MM.1S (cell line): ENCODE measurements at places on chromosomes 11 and 22.

GRCh38 chr11:61401173-61401572 is 8.8 kb downstream of the TMEM216 start:
- H3K36me3 ChIP-seq: peaks cover 14% of the 10 kb centered on the region
- no peaks in the 10 kb centered on the region for H3K27me3 ChIP-seq
- H3K4me1 ChIP-seq: no peaks in the 10 kb centered on the region
- H3K4me3 ChIP-seq: no peak overlapping the region
- DNase-seq: no peak
- H3K27ac ChIP-seq: no peak overlapping the region

DNA sequence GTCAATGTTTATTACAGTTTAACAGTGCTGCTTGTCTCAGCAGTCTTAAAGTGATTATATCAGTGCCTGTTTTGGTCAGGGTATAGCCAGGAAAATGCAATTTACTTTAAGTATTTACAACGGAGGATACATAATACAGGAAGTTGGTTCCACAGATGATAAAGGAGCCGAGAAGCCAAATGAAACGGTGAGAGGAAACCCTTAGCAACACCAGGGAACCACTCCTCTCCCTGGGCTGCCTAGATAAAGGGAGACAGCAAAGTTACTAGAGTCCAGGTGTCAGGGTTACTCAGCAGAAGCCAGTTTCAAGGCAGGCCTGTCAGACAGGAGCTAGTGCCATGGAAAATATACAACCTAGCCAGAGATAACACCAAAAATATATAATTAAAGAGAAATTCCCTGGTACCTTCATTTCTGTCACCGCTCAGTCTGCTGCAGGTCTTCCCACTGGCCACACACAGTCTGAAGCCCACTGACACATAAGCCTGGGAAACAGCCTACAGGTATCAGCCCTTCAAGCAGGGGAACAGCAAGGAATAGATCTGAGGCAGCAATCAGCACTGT is 55.5 kb downstream of the FAM76B start:
- H3K27me3 ChIP-seq: no peaks in the 10 kb centered on the region
- no peaks in the 10 kb centered on the region for H3K4me1 ChIP-seq
- DNase-seq: no peak
- H3K4me3 ChIP-seq: no peak overlapping the region

DNA sequence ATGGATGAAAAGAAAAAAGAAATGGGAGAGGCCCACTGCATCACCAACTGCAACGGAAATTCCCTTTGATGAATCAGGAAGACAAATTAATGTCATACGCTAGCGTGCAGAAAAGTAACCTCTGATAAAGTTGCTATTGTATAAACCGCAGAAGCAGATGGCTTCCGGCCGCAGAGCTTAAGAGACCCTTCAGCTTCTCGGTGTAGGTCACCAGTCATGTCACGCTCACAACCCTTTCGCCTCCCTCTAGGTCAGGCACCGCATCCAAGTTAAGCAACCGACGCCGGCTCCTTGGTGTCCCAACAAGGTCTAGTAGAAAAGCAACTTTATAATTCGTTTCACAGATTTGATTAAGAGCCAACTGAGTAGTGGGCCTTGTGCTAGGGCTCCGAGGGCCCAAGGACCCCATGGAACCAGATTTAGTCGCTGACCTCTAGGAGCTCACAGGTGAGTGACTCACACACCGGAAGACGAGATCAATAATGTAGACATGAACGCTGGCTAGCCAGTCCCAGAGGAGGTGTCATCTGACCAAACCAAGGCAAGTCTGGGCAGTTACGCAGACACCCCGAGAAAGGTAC is 1.2 kb upstream of the ZFP91 start:
- peak; percentile 95 for DNase-seq
- peaks cover 4% of the 10 kb centered on the region; the same call in 1 of the 2 replicates for H3K36me3 ChIP-seq
- H3K27ac ChIP-seq: peak overlapping the region; percentile 97
- H3K27me3 ChIP-seq: no peaks in the 10 kb centered on the region
- H3K4me1 ChIP-seq: peaks cover 19% of the 10 kb centered on the region

GRCh38 chr11:130278745-130279144 is 36.0 kb downstream of the ZBTB44 start:
- no peaks in the 10 kb centered on the region for H3K27me3 ChIP-seq
- no peaks in the 10 kb centered on the region for H3K4me1 ChIP-seq
- H3K4me3 ChIP-seq: no peak overlapping the region
- no peaks in the 10 kb centered on the region; the same call in 1 of the 2 replicates for H3K36me3 ChIP-seq
- DNase-seq: no peak
- no peak overlapping the region for H3K27ac ChIP-seq

DNA sequence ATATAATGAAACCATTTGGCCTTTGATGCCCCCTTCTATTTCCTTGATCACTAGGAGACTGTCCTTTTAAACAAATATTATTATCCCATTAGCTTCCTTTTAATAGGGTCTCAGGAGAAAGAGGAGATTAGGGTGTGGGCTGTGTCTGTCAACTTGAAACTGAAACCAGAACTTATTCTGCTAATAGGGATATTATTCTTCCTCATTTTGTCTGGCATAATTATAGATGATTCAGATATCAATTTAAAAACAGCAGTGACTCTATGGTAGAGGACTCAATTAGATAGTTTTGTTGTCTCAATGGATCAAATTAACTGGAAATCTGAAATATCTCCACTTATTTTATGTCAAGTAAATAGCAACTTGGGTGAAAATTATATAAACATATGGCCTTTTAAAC is 584.9 kb upstream of the CCDC90B start:
- no peak for DNase-seq
- no peaks in the 10 kb centered on the region for H3K27me3 ChIP-seq
- H3K36me3 ChIP-seq: no peaks in the 10 kb centered on the region
- H3K4me1 ChIP-seq: no peaks in the 10 kb centered on the region
- no peak overlapping the region for H3K27ac ChIP-seq
- no peak overlapping the region for H3K4me3 ChIP-seq

GRCh38 chr11:87870086-87870485 is 305.2 kb downstream of the RAB38 start:
- H3K4me1 ChIP-seq: no peaks in the 10 kb centered on the region
- no peak overlapping the region for H3K4me3 ChIP-seq
- no peak for DNase-seq
- no peak overlapping the region for H3K27ac ChIP-seq
- H3K27me3 ChIP-seq: no peaks in the 10 kb centered on the region
- H3K36me3 ChIP-seq: no peaks in the 10 kb centered on the region

DNA sequence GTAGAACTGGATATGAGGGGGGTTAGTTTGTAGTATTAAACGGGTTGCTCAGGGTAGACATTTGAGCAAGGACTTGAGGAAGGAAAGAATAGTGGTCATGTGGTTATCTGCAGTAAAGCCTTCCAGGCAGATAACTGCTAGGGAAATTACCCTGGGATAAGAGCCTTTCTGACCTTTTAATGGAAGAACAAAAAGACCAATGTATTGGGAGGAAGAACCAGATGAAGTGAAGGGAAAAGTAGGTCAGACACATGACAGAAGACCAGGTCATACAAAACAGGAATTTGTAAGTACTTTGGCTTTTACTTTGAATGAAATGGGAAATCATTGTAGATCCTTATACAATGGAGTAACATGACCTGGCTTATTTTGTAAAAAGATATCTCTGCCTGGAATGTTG is 241.9 kb upstream of the CTSC start:
- H3K27me3 ChIP-seq: no peaks in the 10 kb centered on the region
- no peak overlapping the region for H3K4me3 ChIP-seq

GRCh38 chr22:27724157-27724556 is 77.4 kb downstream of the MN1 start:
- H3K27me3 ChIP-seq: peaks cover 6% of the 10 kb centered on the region
- no peaks in the 10 kb centered on the region for H3K4me1 ChIP-seq
- no peak overlapping the region for H3K4me3 ChIP-seq
- no peaks in the 10 kb centered on the region for H3K36me3 ChIP-seq
- no peak overlapping the region for H3K27ac ChIP-seq

GRCh38 chr11:123740787-123741158 is 687 bp downstream of the ZNF202 start:
- DNase-seq: no peak
- H3K27ac ChIP-seq: no peak overlapping the region
- no peaks in the 10 kb centered on the region for H3K36me3 ChIP-seq
- H3K4me1 ChIP-seq: peaks cover 13% of the 10 kb centered on the region
- peak overlapping the region; percentile 93 for H3K4me3 ChIP-seq

DNA sequence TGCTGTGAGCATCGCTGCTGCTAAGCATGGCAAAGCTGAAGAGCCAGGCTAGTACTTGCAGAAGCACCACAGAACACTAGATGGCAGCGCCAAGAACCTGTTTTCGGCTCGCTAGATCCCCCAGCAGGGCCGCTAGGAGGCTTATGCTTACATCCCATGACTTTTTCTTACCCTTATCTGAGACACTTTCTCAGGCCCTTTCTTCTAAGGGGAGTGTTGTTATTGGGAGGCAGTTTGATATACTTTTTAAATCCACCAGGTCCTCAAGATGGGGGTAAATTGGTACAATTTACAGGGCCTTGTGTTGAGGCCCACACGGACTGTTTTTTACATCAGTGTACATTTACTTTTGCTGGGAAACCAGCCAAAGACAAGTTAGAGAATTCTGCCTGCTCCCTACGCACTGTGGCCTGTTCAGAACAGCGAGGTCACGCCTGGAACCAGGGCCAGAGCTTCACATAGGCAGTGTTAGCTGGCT is 4.0 kb downstream of the TRIM6 start:
- H3K4me3 ChIP-seq: no peak overlapping the region
- no peaks in the 10 kb centered on the region for H3K4me1 ChIP-seq
- H3K36me3 ChIP-seq: no peaks in the 10 kb centered on the region
- H3K27ac ChIP-seq: no peak overlapping the region

DNA sequence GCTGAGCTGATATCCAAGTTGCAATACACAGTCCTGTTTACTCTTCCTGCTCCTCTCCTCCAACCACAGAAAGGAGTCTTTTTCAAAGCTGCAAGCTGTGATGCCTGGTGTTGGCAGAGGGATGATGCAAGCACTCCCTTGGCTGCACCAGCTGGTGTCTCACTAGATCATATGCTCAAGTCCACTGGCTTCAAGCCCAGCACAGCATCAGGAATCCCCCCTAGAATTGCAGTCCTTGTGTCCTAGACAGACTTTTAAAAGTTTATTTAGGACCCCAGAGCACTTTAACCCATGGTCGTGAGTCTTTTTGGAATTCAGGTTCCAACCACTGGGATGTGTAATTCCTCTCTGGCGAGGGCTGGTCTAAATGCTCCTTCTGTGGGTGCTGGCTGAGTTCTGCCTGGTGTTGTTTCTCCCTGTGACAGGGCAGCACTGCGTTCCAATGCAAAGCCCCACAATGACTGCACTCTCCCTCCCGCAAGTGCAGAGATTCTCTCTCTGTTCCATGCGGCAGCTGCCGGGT is 1.9 kb upstream of the HEPN1 start:
- no peak for DNase-seq
- H3K4me1 ChIP-seq: peaks cover 18% of the 10 kb centered on the region
- H3K27ac ChIP-seq: no peak overlapping the region
- H3K4me3 ChIP-seq: no peak overlapping the region
- H3K27me3 ChIP-seq: peaks cover 5% of the 10 kb centered on the region

- DNase-seq: peak; percentile 91
- H3K4me3 ChIP-seq: no peak overlapping the region
- peak overlapping the region; percentile 76; the same call in 1 of the 2 replicates for H3K27ac ChIP-seq
- H3K4me1 ChIP-seq: peaks cover 22% of the 10 kb centered on the region
- no peaks in the 10 kb centered on the region for H3K27me3 ChIP-seq
- no peaks in the 10 kb centered on the region for H3K36me3 ChIP-seq
Observed at GRCh38 chr11:130145975-130146776, 13.4 kb upstream of the ST14 start.

GRCh38 chr11:35256296-35256695 is 117.3 kb downstream of the CD44 start:
- DNase-seq: no peak
- H3K4me1 ChIP-seq: peaks cover 16% of the 10 kb centered on the region
- H3K4me3 ChIP-seq: no peak overlapping the region
- no peaks in the 10 kb centered on the region for H3K27me3 ChIP-seq
- no peak overlapping the region for H3K27ac ChIP-seq

- no peak overlapping the region for H3K27ac ChIP-seq
- H3K4me3 ChIP-seq: no peak overlapping the region
- no peaks in the 10 kb centered on the region for H3K4me1 ChIP-seq
Observed at GRCh38 chr11:29634244-29634643, 382.6 kb downstream of the KCNA4 start.

GRCh38 chr11:5713695-5714094 is 22.6 kb upstream of the OR56B1 start:
- DNase-seq: no peak
- H3K4me1 ChIP-seq: no peaks in the 10 kb centered on the region
- H3K27me3 ChIP-seq: no peaks in the 10 kb centered on the region
- no peak overlapping the region for H3K27ac ChIP-seq
- no peak overlapping the region for H3K4me3 ChIP-seq
- H3K36me3 ChIP-seq: no peaks in the 10 kb centered on the region

GRCh38 chr11:116343270-116343669 is 429.5 kb downstream of the BUD13 start:
- 0 out of 2 replicates have a peak, but pooled peaks cover 2% of the 10 kb centered on the region for H3K4me1 ChIP-seq
- no peaks in the 10 kb centered on the region for H3K36me3 ChIP-seq
- no peak overlapping the region for H3K27ac ChIP-seq
- H3K4me3 ChIP-seq: no peak overlapping the region
- no peaks in the 10 kb centered on the region for H3K27me3 ChIP-seq

- peaks cover 8% of the 10 kb centered on the region for H3K27me3 ChIP-seq
Observed at GRCh38 chr11:128690665-128691101, 3.2 kb upstream of the FLI1 start.

DNA sequence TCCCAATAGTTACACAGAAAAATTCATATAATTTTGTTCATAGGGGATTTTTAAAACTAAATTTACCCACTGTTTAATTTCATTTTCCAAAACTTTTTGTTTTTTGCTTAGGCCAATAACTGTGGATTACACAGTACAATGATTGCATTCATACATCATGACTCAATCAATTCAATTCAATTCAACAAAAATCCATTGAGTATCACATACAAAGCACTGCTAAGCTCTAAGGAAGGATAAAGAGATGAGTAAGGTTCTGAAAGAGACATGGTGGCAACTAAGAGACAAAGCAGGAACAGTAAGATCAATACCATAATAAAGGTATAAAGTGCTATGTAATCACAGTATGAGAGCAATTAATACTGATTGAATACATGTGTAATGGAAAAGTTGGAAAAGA is 9.4 kb upstream of the LAYN start:
- H3K27ac ChIP-seq: peak overlapping the region; percentile 88; the same call in 1 of the 2 replicates
- H3K4me3 ChIP-seq: peak overlapping the region; percentile 7; the same call in 1 of the 2 replicates
- DNase-seq: no peak
- H3K4me1 ChIP-seq: peaks cover 33% of the 10 kb centered on the region

DNA sequence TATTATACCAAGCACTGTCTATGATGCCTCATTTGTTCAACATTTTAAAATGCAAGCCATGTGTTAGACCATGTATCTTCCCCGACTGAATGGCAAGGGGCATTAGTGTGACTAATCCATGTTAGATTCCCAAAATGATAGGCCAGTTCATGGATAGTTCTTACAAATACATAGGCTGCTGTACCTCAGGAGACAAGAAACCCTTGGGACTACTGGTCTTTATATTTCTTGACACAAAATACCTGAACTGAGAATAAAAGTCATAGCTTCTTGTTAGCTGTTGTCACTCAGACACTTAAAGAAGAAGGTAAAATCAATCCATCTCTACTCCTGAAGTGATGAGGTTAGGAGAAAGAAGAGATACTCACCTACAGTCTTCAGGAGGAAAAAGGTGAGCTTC is at the start of gene OR8D4:
OR8D4 (plus strand) TSS at position 301 of the 400 bp plus-strand sequence. CDS start 4,265 bp downstream, outside the sequence.
- H3K36me3 ChIP-seq: no peaks in the 10 kb centered on the region
- no peak within 1 kb of the TSS for H3K4me3 ChIP-seq
- no peak for DNase-seq
- H3K27ac ChIP-seq: no peak within 1 kb of the TSS

- H3K27ac ChIP-seq: no peak overlapping the region
- H3K36me3 ChIP-seq: no peaks in the 10 kb centered on the region
- no peak for DNase-seq
- peaks cover 49% of the 10 kb centered on the region for H3K27me3 ChIP-seq
- H3K4me1 ChIP-seq: peaks cover 13% of the 10 kb centered on the region
- H3K4me3 ChIP-seq: no peak overlapping the region
Observed at GRCh38 chr11:121235057-121235456, 57.5 kb upstream of the SC5D start.
